ENCODE measurements at places on chromosomes 4 and X.

DNA sequence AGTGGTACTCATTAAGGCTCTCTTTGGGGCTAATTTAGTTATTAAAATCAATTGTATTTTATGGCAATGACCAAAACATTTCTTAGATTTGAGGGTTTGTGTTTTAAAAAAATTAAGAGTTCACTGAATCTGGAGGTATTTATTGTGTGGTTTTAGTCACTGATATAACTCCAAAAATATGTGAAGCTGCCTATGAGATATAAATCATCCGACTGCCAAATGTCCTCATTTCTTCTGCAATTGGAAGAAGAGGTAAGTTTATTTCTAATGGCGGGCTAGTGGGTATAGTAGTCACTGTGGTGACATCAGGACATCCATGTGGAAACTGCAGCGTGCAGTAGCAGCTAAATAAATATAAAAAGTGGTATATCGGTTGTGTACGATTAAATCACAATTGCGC lies 205.5 kb downstream of the MID1 start:
- peak; percentile 40 for DNase-seq

DNA sequence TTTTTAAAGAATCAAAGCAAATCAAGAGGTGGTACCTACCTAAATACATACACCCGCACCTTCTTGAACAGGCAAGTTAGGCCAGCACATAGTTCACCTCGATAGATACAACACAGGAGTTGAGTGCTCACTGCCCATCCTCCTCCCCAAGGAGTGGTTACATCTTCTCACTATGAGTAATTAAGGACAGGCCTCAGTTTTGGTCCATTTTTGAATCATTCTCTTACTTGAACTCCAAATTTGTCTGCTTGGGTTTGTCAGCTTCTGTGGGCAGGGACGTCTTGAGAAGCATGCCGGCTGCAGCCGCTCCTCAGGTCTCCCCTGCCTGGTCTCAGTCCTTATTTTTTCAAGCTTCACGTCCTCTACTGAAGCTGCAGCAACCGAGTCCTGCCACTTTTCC lies 190.6 kb upstream of the RBPJ start:
- DNase-seq = no peak

DNA sequence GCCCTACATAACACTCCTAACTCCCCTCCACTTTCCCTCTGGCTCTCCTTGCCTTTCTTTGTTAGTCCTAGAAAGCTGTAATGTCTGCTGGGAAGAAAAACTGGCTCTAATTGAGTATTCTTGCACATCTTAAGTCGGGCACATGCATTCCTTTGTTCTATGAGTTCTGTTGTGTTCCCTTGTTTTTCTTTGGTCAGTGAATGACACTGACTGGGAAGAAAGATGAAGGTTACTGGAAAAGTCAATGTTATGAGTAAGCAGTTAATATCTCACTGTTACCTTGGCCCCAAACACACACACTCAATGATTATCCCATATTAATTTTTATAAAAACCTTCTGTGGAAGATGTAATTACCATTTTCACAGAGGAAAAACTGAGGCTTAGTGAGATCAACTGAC lies 215.9 kb downstream of the SOWAHB start:
- DNase-seq = no peak

GRCh38 chr4:73450398-73451004 lies 14.5 kb downstream of the AFP start:
- DNase-seq = peak; percentile 77

DNA sequence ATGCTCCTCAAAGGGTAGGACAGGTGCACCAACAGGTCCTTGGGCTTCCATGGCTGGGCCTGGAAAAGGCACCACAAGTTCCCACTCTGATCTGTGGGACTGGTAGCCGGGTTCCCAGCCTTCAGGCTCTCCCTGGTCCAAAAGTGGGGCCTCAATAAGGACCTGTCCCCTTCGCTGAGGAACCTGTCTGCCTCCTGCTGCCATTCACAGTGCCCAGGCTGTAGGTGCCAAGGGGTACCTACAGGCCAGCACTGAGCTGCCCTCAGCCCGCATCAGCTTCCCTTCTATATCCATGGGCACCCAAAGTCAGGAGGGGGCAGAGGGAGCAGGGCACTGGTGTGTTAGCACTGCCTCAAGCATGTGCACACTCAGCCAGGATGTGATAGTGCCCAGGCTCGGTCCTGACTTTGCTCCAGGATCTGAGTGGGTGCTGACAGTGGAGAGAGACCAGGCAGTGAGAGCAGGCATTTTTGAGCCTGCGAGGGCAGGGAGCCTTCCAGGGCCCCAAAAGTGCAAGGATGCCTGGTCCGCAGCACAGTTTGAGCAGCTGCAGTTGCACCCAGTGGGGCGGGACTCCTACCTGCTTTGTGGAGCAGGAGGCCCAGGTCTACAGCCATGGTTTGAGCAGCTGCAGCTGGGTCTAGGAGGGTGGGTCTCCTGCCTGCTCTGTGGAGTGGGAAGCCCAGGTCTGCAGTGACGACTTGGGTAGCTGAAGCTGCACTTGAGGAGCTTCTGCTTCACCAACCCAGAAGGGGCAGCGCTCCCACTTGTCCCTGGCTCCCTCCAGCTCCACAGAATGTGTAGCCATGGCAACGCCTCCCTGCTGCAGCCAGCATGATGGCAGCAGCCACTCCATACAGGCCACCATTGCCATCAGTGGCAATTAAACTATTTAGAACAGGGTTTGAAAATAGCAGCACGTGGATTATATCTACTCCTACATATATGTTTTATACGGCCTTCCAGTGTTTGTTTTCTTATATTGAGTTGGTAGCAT lies 376.4 kb downstream of the KCTD8 start:
- DNase-seq = no peak

DNA sequence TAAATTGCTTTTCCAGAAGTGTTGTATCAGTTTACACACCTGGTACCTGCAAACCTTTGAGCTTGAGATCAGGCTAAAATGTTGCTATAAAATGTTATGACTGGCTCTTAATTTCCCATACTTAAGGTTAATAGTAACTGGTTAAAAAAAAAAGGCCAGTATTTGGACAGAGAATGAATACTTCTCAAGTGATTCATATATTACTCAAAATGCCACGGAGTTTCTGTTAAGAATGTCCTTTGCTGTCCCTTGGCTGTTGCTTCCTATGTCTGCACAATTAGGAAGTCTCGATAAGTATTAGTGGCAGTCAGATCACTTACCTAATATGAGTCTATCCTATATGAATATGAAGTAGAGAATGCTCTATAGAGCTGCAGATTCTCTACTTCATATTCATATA lies 232.2 kb upstream of the IGFBP7 start:
- peak; percentile 83 for DNase-seq

- no peak for DNase-seq
Observed at GRCh38 chr4:1166509-1167243, 5.7 kb downstream of the SPON2 start.

- no peak for DNase-seq
Observed at GRCh38 chr4:74038086-74038424, 434 bp downstream of the CXCL3 start.

DNA sequence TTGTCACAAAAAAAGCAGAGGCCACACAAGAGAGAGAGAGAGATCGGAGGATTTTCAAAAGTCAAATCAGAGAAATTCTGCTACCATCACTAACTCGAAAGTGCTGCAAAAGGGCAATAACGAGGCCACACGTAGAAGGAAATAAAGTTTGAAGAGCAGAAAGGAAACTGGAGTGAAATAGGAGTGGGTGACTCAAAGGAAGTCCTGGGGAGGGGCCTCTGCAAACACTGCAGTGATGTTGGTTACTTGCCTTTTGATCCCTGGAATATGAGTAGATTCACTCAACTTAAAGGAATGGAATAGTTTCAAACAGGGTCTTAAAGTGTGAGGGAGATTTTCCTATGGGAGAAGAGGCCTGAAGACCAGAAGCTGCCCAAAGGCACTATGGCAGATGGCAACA lies 663.4 kb upstream of the LCORL start:
- peak; percentile 44 for DNase-seq

DNA sequence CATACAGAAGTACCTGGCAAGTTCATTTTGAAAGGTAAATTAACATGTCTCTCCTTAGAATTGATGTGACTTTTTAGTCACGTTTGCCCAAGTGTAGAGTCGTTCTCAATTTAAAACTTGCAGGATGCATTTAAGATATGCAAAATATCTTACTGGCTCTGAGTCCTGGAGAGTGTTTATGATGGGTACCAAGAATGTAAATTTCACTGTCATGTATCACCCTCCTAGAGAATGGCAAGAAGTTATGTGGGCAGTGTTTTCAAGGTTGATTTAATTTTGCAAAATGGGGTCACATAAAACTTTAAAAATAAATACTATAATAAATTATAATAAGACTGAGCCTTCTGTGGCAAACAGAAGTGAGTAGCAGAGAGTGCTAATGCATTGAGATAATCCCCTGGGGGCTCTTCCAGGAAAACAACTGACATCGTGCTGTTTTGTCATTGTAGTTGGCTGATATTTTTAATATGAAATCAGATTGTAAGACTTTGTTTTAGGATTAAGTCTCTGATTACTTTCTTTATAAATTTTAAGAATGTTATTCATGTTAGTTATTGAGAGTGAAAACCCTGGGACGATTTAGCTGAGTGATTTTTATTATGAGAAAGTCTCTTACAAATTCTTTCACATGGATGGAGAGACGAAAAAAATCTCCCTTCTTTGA lies 103.0 kb downstream of the AFF1 start:
- DNase-seq = no peak

DNA sequence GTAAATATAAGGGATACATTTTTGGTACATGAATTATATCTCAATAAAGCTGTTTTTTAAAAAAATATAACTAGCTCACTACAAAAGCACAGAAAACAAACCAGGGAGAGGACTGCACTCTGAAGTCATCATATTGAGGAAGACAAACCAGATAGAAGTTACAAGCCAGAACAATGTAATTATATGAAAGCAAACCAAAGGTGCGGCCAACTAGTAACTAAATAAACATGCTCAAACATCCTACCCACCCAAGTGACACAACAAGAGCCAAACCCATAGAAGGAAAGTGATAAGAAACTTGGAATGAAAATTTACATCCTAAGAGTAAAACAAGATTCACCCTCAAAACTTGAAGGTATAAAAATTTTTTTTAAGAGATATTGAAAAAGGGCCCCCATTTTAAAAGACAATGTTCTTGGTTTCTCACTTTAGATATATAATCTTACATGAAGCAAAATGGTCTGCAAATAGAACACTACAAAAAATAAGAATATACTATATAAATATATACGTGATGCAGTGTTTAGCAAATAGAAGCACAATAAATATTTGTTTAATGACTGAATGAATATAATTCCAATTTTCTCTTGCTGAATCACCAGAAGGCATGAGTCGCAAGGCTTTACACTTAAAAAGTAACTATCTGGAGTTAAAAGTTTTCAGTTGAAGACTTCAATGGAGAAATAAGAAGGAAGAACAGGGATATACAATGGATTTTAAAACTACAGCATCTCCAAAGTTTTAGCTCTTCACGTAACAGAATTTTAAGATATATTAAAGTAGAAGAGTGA lies 4.0 kb upstream of the SH3D19 start:
- peak; percentile 81 for DNase-seq

DNA sequence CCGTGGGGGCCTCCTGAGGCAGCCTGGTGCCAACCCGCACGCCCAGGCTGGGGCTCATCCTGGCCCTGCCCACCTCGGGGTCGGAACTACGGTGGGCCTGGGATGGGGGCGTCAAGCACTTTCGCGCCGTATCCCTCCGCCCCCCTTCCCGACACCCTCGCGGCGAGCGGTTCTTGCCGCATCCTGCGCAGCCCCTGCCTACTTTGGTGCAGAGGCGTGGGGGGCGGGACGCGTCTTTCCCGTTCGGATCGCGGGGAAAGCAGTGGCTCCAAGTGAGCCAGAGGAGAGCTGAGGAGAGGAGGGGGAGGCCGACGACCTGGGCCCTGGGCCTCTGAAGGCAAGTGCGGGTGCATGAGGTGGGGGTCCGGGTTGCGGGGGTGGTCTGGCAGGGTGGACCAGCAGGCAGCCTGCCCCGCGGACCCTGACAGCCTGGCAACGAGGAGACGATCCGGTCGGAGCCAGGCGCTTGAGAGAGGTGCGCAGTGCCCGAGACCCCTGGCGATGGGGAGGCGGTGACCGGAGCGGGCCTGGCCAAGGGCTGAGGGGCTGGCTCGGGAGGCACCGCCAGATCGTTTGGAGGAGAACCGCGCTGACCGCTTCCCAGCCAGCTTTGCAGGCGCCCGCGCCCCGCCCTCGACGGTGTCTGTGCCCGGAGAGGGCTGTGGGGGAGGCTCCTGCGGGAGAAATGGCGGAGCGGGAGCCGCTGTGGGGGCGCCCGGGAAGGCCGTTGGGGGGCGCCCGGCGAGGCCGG lies at the start of gene GPRASP2:
Gene GPRASP2, plus strand, starts transcription at position 233 of the 751 bp plus-strand sequence. CDS start 2,422 bp downstream, outside the sequence.
- DNase-seq = peak; percentile 46

DNA sequence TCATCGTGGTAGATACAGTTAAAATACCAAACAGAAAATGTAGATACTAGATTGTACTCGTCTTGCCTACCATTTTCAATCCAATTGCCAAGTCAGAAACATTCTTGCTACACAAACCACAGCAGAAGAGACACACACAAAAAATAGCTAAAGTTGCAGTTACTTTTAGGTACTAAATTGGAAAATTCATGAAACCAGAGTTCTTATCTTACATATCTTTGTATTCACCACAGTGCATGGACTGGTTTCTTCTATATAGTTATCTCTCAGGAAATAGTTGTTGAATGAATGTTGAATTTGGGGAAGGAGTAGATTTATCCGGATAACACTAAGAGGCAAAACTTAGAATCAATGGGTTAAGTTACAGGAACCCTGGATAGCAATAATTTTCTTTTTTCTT lies 14.2 kb downstream of the COL4A5 start:
- no peak for DNase-seq

DNA sequence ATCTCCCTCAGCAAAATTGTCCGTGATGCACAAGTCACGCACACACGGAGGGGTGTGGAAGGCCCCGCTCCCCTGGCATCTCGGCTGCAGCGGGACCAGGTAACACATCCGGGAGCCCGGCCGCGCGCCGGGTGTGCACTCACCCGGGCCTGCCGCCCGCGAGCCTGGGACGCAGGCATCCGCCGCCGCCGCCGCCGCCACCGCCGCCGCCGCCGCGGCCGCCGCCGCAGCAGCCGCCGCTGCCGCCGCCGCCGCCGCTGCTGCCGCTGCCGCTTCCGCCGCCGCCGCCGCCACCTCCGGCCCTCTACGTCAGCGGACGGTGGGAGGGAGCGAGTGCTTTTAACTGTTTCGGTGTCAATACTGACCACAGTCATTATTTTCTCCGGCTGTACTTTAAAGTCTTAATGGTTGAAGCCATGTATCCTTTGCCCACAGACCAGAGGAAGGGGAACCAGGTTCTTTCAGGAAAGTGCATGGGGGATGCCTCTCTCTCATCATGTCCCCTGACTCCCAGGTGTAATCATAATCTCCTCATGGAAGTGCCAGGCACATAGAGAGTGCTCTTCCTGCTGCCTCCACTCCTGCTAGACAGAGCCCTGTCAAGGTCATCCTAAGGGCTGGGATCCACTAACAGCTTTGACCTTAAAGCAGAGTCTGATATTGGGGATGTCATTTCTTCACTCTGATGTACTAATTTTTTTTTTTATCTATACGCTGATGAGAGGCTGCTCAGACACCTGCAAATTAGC lies 38.0 kb downstream of the MAGEE2 start:
- DNase-seq = peak; percentile 22

DNA sequence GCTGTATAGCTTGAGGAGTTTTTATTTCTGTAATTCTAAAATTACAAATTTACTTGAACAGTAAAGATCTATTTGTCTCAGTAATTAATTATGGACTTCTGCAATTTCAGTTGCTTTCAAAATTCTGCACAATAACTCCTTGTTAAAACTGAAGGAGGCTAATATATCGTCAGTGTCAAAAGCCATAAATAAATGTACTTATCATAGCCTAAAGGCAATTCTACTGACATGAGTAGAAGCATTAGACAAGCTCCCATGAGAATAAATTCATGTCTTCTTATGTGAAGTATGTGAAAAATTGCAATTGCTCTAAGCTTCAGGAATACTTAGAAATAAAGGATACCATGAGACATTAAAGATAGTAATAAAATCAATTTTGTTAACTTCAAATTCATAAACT lies 381.2 kb upstream of the PCDH10 start:
- DNase-seq = no peak
